ENCODE measurements at places on chromosomes 1 and 21.

GRCh38 chr1:19140465-19140864, 69.6 kb downstream of the UBR4 start:
- no peak for DNase-seq

DNA sequence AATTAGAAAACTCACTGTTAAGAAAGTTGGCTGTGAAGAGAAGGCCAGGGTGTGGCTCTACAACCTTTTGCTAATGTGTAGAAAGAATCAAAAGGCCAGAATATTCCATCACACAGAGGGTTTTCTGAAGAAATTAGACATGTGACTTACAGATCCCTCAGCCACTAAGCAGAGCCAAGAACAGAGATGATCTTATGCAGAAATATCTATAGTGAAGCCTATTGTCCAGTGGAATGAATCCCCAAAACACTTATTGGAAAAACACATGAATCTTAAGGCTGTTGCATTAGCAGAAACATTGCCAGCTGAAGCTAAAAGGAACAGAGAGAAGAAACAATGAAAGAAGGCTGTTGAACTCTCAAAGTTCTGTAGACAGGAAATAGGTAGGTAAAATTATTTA, 979.2 kb downstream of the MRPL39 start:
- DNase-seq = no peak

DNA sequence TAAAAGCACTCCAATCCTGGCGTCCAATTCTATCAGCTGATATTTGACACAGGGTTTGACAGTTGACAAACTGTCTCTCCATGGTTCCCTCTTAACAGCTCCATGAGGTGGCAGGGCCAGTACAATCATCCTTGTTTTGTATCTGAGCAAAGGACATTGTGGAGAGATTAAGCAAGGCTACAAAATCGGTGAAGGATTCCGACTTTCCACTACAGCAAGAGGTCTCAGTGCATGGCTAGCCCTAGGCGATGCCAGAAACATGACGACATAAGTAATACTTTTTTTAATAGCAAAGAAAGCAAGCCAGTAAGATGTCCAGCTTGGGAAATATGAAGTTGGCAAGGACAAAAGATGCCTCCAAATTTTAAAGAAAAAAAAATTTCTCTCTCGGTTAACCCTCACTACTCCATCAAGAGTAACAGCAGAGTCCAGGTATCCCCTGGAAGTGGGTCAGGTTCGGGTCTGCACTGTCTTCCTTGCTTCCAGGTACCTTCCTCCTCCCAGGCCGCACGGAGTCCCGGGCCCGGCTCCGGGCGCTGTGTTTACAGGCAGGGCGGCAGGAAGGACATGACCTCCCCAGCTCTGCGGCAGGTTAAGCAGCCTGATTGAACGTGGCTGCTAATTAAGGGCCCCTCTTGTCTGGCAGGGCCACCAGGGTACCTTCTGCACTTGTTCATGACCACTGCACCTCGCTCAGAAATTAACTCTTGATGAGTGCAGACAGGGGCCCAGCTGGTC, 106.1 kb downstream of the SIM2 start:
- DNase-seq = no peak

DNA sequence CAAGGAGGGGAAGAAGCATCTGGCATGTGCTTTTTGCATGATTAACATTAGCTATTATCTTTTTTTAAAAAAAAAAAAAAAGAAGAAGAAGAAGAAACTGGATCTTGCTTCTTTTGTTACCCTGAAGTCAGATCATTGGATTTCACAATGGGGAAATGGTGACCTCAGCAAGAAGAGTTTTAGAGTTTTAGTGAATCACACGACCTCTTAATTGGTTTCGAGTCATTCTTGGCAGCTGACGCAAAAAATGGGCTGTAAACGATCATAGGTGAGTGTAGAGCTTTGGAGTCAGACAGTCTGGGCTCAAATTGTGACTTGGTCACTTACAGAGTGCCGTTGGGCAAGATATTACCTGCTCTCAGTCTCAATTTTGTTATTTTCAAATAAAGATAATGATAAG, 33.3 kb upstream of the PGBD5 start:
- peak; percentile 1 for DNase-seq

GRCh38 chr1:192061556-192061955, 96.7 kb upstream of the RGS18 start:
- no peak for DNase-seq

GRCh38 chr21:25879203-25879602, 144.4 kb downstream of the GABPA start:
- no peak for DNase-seq

DNA sequence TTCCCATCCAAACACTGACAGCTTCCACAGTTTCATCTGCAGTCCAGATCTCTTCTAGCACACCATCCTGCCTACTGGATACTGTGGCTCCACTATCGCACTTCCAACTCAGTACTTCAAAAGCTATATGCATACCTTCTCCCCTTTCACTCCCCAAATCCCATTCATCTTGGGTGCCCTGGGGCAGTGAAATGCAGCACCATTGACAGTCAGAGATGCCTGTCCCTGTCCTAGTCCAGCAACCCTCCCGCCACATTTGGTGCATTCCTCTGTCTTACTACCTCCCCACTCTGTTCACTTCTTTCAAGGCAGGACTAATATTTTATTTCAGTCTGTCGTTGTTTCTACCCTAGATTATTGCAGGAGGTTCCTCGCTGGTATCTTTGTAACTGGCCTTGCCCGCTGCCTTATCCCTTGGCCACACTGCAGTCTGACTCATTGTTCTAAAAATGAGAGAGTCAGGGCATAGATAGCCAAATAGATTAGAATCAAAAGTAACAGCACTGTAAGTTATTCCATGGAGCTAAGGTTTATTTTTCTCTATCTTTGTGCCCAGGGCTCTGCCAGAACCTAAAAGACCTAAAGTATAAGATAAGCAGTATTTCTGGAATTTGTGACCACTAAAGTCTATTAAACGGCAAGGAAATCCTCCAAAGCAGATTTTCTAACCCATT, 96.7 kb downstream of the ESRRG start:
- DNase-seq = no peak

DNA sequence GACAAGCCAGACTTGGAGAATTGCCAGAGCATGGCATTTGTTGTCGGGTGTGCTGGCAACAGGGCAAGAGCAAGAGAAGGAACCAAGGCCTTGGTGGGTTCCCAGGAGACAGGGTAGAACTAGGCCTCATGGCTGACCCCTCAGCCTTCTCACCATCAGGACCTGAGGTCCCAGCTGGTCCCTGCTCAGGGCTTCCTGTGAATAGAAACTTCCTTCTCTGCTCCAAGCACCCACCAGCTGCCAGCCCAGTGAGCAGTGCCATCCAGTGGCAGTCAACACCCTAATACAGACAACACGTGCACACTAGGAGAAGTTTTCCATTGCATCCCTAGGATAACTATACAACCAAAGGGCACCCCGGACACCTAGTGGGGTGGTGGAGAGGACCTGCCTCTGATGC, 22.8 kb downstream of the S100A6 start:
- DNase-seq = no peak

DNA sequence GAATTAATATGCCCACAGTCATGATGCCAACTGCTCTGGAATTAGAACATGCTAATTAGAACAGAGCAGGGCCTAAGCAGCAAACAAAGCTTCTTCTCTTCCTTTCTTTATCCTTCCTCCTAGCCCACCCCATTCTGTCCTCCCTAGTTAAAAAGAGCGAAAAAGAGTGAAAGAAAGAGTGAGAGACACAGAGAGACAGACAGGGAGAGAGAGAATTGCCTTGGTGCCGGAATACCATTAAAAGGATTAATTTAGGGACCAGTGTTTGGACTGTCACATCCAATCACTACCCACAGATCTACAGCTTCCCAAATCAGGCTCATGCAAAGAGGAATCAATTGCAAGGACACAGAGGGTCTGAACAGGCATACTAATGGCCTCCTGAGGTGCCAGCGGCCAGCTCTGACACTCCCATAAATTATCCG, 7.0 kb downstream of the ERI3 start:
- DNase-seq = no peak

DNA sequence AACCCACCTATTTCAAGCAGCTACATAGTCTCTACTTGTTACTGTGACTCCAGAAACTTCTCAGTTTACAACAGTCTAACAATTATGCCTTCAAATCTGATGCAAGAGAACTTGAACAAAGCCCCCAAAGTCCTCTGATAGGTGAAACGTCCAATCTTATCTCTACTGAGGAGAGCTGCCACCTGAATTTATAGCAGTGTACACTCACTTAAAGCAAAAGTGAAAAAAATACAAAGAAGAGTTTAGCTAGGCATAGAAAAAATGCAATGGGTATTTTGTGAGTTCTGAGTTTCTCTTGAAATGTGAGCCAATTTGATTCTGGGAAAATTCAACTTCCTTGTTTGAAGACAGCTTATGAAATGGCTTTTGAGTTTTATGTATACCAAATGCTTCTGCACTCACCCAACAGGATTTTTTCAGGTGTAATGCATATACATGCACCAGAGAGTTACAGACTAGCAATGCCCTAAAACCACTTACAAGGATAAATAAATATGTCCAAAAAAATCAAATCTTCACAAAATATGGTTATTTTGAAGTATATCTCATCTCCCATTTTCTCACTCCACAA, 17.8 kb upstream of the CLIC6 start:
- no peak for DNase-seq

- DNase-seq = no peak
Observed at GRCh38 chr1:35925741-35926140, 5.2 kb upstream of the AGO3 start.

DNA sequence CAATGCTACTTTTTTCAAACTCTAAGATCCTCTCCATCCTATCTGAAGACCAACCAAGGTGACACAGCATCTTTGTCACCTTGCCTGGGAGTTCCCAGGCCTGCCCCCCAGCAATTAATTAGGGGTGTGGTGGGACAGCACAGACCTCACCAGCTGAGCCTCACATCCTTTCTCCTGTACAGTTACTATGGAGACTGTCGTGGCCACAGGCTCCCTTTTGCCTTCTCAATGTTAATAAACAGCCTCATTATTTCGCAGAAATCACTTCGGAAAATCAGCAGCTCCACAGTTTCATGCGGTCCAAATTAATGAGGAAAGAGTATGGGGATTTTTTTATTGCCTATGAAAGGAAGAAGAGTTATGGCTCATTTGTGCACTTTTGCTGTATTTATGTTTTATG, 378.3 kb downstream of the NPHP4 start:
- DNase-seq = no peak

GRCh38 chr1:96306809-96307560, 414.6 kb upstream of the PTBP2 start:
- DNase-seq = no peak

- DNase-seq = peak; percentile 79
Observed at GRCh38 chr1:35577071-35577998, 4.2 kb downstream of the TFAP2E start.

DNA sequence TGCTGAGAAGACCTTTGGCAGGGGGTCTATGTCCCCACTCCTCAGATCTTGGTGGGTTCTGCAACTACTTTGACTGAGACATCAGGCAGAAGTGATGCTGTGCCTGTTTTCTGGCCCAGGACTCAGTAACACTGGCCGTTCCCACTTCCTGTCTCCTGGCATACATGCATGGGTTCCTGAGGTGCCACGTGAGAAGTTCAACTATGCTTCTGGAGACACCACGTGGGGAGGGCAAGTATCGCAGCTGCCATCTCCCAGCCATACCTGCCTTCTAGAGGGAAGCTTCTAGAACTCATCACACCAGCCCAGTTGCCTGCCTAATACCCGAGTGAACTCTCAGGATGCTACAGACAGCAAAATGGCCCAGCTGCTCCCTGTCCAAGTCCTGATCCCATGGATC, 65.8 kb downstream of the TRABD2B start:
- peak; percentile 3 for DNase-seq

DNA sequence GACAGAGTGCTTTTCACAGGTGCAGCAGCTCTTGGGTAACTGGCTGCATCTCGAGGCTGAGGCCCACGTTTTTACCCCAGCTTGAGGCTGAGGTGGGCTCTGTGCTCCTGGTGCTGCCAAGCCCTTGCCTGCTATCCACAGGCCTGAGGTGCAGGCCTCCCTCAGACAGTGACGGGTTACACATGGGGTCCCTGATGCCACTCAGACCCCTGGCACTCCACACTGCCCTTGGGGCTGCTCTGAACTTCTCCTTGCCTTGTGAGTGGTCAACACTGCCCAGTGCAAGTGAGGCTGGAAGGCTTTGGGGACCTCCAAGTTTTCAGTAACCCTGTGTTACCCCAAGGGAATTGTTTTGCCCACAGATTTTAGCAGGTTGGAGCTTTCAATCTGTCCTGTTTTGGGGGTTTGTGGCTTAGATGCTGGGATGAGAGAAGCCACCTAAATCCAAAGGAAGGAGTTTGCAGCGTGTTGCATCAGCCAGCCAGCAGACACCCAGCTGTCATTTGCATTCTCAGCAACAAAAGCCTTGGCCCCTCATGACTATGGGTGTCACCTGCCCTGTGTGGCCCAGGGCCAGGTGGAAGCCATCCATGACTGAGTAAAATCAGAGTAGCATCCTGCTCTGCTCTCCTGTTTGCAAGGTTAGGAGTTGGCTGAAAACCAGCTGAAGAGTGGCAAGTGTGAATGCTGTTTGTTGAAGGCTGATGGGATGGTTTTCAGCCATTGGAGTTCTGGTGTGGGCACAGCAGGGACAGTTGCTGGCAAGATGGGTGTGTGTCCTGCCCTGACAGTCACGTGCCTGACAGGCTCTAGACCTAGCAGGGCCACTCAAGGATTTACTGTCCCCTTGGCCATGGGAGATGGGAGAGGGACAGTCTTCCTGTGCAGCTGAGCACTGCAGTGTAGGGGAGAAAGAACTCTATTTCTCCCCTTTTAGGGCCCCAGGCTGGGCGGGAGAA, 3.2 kb downstream of the RNF187 start:
- no peak for DNase-seq

- no peak for DNase-seq
Observed at GRCh38 chr1:70586046-70586445, 175.0 kb downstream of the CTH start.

DNA sequence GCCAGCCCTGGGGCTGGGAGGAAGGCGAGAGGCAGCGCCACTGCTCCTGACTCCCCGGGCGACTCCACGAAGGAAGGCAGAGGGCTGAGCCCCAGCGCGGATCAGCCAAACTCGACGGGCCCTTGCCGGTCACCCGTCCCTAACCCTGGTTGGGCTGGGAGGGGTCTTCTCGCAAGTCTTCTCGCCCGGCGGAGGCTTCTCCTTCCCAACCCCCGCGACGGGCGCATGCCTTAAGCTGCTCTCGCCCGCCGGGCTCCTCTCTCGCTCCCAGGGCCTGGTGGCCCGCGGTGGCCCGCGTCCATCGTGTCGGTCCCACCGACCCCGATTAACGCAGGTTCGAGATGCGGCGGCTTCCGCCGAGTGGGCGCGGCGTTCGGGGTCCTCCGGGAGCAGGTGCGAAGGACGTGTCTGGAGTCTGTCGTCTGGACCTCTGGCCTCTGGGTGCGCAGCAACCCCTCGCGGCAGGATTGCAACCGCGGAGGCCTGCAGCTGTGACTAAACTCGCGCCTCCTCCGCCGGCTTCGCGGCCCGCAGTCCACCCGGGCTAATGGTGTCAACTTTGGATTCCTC, 29.0 kb upstream of the PPM1J start:
- no peak for DNase-seq

- no peak for DNase-seq
Observed at GRCh38 chr1:163535807-163536206, 214.1 kb downstream of the NUF2 start.

GRCh38 chr1:173477286-173478093, at the start of gene PRDX6:
Gene PRDX6 (plus strand): TSS chr1:173477335. CDS start chr1:173477398, 63 bp downstream.
- DNase-seq = peak; percentile 68

Data from HL-60 (cell line).